Activated CD4-positive, alpha-beta T cell treated with anti-CD3 and anti-CD28 coated beads, Interleukin-2, amount 10 ng/mL, durations not matched to agents 7 days and 5 days (primary cell): ENCODE measurements at places on chromosomes 12 and 14.

DNA sequence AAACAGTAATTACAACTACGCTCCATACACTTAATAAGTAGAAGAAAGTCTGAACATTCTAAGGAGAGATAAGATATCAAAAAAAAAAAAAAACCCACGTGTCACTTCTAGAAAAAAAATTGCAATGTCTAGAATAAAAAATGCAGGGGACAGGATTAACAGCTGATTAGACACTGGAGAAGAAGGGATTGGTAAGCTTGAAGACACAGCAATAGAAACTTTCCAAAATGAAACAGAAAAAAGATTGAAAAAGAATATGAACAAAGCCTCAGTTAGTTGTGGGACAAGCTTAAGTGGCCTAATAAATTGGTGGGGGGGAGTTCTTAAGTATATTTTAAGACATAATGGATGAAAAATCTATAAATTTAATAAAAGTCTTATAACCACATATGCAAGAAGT is 105.5 kb downstream of the PTPRR start:
- DNase-seq = no peak

DNA sequence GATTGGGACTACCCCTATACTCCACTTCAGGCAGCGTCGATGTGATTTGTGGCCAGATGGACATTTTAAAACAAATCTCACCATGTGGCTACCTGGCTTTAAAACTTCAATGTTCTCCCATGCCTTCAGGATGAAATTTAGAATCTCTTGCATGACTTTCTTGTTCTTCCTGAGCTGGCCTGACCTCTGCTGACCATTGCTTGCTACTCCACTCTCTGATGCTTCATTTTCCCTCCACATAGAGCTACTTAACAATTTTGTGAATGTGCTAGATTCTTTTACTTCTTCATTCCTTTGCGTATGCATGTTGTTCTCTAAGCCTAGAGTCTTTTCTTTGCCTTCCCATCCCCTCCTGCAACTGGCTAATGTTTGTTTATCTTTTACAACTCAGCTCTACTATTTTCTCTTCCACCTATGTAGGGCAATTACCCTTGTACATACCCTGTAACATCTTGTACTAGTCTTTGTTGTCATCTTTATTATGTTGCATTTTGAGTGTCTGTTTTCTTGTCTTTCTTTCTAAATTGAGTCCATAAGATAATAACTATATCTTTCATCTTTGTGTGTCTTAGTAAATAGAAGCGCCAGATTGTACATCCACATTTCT is 41.2 kb downstream of the YLPM1 start:
- DNase-seq = peak; percentile 48

DNA sequence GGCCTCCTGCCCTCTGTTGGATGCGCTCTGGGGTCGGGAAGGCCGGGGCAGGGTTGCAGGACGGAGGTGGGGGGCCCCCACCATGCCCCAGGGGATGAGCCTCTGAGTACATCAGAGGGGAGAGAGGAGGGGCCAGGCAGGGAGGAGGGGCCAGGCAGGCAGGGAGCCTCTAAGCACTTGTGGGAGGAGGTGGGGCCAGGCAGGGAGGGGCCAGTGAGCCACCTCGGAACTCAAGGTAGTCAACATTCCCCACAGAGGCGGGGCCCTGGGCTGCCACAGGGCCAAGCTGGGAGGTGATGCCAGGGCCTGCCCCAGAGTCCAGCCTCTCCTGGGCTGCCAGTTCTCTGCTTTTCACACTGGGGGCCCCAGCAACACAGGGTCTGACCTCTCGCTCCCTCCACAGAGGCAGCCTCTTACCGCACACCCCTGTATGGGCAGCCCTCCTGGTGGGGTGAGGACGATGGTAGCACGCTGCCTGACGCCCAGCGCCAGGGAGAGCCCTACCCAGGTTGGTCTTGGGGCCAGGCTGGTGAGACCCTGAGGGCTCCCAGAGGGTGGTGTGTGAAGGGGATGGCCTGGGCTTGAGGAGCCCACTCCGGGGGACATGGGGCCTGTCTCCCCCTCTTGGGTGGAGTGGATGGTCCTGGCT is 17.4 kb downstream of the CEP170B start:
- DNase-seq = peak; percentile 19

DNA sequence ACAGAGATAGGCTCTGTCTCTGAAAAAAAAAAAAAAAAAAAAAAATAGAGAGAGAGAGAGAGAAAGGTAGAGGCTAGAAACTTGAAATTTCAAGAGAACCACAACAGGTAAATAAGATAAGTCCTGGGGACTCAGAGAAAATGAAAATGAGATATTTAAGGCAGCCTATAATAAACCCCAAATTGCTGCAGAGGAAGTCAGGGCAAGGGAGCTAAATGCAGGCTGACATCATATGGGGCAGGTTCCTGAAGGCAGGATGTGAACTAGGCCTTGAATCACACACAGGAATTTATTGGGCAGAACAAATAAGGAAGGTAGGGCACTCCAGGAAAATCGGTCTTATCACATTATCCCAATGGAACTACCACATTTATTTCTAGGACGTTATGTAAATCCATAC is 54.9 kb upstream of the NUDT4 start:
- DNase-seq = no peak

DNA sequence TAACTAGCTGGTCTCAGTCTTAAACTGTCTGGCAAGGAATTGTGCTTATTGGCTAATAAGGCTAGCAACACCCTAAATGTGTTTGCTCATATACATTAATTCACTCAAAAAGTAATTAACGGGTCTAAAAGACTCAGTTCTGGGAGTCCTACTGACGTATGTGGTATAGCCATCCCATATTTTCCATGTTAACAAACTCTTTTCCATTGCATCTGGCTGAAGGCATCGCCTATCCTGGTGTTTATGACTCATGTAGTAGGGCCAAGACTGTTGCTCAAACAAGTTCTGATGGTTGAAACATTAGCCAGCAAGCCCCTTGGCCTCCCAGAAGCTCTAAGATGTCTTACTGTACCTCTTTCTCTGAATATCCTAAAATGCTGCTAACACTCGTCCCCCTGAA is 98.5 kb downstream of the PHLDA1 start:
- no peak for DNase-seq

- DNase-seq = no peak
These were observed 753.6 kb downstream of the SLC16A7 start for GRCh38 chr12:60349232-60349978.

DNA sequence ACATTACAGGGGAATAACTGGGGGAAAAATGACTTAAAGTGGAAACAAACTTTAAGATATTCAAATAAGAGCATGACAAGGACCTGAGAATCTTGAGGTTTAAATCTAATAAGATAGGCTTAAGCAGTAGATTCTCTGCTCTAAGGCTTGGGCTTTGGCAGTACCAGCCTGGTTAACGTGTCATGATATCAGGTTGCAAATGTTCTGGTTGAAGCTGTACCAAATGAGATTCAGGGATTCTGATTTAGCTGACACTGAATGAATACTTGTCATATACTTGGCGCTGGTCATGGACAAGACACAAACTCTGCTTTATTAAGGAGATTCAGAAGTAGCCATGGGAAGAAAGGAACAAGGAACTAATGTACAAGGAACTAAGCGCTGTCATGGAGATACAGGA is 6.1 kb downstream of the TCP11L2 start:
- DNase-seq = no peak

GRCh38 chr14:59297071-59297776 is 108.8 kb downstream of the DAAM1 start:
- peak; percentile 24 for DNase-seq
